ENCODE measurements at places on chromosomes 5 and 9.

GRCh38 chr9:128438343-128439109, 17.3 kb upstream of the ODF2 start:
- DNase-seq = peak; percentile 89

- no peak for DNase-seq
These were observed 142.7 kb upstream of the SLC12A2 start for GRCh38 chr5:127940854-127941253.

DNA sequence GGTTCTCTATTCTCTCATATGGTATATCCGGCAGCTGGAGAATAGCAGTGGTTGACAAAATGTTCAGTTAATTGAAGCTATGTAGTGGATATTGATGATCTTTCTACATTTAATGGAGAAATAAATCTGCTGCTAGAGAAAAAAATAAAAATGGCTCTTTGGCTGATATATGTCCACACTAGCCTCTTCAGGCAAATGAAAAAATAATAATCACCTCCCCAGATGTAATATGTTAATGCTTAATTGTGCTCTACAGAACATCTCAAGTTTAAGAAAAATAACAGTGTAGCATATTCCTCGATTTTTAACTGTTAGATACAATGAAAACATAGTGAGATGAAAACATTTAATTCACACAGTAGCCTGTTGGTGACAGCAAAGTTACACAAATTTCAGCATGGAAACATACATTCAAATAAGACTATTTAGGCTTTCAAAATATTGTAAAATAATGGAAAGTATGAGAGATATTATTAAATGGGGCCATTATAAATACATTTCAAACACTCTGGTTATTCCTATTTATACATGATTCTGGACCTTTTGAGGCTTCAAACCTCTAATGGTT, 543.0 kb downstream of the MAT2B start:
- DNase-seq = no peak

DNA sequence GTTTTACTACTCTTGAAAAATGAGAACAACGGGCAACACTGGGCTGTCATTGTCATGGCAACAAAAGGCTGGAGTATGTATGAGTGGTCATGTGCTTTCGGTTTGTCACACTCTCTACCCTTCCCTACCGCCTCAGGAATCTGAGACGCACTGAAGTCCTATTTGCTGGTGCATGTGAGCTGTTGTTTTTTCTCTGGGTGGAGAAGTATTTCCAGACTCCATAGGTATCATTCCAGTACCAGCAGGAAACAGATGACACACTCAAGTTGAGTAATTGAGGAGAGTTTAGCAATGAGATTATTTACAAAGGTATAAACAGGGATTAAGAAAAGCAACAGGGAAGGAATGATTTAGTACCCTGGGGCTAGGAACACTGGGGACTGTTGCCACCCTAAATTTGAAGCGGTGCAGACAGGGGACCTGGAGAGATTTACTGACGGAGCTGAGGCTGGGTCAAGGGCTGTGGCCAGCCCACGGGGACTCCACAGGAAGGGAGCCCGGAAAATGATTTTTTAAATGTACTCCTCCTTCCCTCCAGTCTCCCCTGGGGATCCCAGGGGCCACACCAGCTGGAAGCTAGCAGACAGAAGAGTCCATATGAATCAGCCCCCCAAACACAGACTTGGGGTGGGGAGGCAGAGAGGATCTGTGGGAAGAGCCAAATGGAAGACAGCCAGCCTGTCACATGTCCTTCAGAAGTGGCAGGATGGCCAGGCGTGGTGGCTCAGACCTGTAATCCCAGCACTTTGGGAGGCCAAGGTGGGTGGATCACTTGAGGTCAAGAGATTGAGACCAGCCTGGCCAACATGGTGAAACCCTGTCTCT, 13.2 kb upstream of the ZBTB43 start:
- DNase-seq = no peak

- DNase-seq = no peak
These were observed 92.8 kb downstream of the NFIB start for GRCh38 chr9:14221119-14221518.

- no peak for DNase-seq
These were observed 385.5 kb upstream of the SLC30A5 start for GRCh38 chr5:68708156-68708841.

DNA sequence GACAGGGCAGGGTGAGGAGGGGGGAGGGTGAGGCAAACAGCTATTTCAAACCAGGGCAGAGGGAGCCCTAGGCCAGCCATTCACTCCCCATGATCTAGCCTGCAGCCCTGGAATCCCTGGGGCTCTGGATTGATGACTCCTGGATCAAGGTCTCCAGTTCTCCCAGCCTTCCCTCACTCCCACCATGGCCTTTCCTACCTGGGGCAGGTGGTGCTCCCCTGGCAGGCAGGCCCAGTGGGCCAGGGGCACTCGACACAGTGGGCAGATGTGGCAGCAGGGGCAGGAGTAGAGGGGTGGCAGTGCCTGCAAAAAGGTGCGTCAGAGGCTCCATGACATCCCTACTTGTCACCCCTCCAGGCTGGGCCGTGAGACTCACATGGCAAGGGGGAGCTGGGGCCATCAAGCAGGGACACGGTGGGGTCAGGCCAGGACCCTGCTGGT, 6.0 kb downstream of the KIF12 start:
- DNase-seq = no peak

GRCh38 chr5:126235628-126236027, 187.6 kb upstream of the GRAMD2B start:
- DNase-seq = no peak

DNA sequence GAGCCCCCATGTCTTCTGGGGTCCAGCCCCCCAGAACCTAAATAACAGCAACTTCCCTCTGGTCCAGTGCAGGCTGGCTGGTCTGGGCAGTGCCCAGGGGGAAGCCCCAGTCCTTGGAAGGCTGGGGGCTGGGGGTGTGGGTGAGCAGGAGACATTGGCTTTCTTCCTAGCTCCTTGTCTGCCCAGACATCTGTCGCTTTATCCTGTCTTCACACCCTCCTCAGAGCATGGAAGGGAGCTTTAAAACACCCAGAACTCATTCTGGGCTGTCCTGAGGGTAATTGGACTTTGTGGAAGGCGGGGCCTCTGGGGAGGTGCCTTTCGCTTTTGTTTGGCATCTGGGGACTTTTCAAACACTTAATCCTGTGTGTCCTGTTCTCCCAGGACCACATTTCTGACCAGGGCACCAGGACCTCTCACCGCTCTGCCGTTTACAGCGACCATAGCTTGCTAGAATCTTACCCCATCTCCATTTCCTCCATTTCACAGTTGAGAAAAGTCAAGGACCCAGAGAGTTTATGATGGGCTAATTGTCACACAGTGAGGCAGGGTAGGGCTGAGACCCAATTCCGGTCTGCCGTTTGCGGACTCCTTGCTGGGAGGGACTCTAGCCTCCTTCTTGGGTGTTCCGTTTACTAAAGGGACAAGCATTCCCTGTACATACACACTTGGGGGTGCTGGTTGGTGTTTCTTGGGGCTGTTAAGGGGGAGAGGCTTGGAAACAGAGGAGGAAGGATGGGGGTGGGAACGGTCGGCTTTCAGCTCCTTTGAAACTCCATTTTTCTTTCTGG, 1.1 kb downstream of the GSN start:
- peak; percentile 15 for DNase-seq

DNA sequence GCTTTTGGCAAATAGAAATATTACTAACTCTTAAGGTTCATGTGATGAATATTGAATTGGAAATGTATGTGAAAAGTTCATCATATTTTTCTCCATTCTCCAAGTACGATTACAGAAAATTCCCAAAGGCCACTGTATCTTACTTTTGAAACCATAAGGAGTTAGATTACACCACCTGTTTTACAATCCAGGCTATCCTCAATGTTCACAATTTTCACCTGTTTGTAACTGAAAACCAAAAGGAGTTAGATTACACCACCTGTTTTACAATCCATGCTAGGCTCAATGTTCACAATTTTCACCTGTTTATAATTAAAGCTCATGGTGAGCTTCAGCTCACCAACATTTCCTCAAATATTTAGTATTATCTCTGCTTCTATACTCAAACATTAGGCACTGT, 188.0 kb downstream of the HCN1 start:
- no peak for DNase-seq

- DNase-seq = no peak
These were observed 74.8 kb downstream of the PSMB7 start for GRCh38 chr9:124340219-124341069.

GRCh38 chr5:134374232-134374631, 2.9 kb downstream of the UBE2B start:
- no peak for DNase-seq

- no peak for DNase-seq
These were observed 872.8 kb upstream of the CDH9 start for GRCh38 chr5:27911216-27911615.

GRCh38 chr5:157180374-157181264, at the start of gene ITK:
ITK (plus strand) TSS chr5:157180840; CDS start chr5:157180978, 138 bp downstream.
- DNase-seq = no peak

DNA sequence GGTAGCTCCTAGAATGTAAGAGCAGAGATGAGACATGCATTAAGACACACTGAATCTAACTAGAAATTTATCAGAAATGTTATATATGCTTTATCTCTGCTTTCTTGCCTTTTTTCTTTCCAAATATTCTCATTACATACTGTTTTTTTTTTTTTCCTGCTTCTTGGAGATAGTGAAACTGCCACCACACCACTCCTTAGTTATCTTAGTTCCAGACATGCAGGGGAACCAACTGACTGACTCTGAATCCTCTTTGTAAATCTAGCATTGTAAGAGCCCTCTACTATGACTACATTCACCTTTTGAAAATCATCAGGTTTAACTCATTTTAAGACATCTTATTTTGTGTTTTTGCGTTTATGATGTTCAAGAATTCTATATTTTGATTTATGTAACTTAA, 181.3 kb upstream of the ST8SIA4 start:
- no peak for DNase-seq

- peak; percentile 58 for DNase-seq
These were observed 53.0 kb downstream of the GADD45G start for GRCh38 chr9:89657765-89658164.

- DNase-seq = peak; percentile 52
These were observed 78.8 kb downstream of the F2RL2 start for GRCh38 chr5:76544268-76544926.

DNA sequence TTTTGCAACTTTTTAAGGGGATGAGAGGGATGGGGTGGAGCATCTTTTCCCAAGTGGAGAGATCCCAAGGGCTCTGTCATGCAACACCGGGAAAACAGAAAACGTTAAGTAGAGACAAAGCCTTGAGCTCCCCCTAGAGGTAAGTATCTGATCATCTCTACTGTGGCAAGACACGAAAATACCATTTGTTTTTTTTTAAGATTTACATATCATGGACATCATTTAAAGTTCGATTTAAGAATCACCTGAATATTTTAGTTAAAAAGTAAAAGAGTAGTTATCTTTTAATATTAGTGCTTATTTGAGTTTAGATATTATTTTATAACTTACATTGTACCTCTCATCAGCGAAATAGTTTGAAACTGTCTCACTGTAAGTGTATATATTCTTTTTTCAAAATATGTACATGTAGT, 200.4 kb downstream of the LRRC70 start:
- DNase-seq = peak; percentile 72

DNA sequence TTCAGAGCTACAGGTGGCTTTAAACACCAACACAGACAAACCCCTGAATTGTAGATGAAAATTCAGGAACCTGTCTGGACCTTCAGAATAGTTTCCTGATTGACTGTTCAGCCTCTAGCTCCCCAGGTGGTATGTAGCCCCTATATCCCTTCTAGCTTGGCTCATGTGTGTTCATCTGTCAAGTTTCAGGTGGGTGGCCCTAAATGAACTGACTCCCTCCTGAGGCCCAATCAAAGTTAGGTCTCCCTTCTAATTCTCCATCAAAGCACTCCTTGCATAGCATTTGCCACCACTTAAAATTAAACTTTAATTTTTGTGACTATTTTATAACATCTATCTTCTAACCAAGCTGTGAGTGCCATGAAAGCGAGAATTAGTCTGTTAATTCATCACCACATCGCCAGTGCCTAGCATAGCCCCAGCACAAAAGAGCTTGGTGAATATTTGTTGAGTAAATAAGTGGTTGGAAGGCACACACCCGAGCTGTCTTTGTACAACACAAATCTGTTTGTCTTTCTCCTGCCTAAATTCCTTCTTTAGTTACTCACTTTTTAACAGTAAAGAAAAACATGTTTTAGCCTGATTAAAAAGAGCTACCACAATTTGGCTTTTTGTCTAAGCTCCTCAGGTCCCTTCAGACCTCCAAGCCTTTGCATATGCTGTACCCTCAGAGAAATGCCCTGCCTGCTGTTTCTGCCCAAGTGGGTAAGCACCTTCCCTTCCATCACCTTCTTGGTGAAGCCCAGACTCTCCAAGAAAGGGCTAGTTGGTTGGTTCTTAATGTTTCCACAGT, 138.1 kb upstream of the HMHB1 start:
- no peak for DNase-seq

- DNase-seq = no peak
These were observed 172.1 kb downstream of the GADD45G start for GRCh38 chr9:89776795-89777525.

DNA sequence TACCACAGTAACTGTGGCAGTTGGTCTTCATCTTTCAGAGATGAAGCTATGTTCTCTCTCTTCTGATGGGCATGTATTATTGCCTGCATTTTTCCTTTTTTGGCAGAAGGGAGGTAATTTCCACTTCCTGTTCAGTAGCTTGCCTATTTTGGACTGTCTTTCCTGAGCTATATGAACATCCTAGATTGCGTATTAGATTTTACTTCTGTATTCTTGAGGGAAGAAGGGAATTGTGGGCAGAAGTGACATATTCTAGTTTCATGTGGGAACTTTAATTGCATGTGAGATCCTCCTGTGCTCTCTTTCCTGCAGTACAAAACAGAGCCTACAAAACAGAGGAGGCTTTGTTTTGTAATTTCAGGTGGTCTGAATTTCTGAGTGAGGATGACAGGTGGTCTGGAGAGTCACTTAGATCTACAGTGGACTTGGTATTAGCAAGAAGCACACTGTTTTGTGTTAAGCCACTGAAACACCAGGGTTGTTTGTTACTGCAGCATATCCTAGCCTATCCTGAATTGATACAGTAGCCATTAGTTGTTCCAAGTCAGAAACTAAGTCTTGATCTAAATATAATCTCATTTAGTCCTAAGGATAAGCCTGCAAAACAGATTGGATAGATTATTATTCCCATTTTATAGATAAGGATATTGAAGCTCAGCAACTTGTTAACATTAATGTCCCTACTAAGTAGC, 68.1 kb downstream of the AOPEP start:
- DNase-seq = no peak

GRCh38 chr5:86679529-86679928, 61.8 kb downstream of the COX7C start:
- DNase-seq = peak; percentile 11

DNA sequence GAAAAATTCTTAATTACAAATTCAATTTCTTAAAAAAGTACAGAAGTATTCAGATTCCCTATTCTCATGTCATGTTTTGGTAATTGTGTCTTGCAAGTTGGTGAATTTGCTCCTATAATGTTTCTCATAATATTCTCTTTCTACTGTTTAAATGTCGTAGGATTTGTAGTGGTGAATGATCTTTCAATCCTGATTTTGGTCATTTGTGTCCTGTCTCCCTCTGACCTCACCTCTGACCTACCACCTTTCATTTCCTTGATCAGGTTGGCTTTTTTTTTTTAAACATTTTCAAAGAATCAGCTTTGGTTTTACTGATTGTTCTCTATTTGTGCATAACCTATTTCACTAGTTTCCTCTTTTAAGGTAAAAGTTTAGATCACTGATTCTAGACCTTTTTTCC, 102.6 kb downstream of the AUH start:
- no peak for DNase-seq

Measured in GM20000 (cell line).